ENCODE measurements at places on chromosomes 1 and 21.
A peak's percentile ranks its signal among the peaks of the same experiment; 100 is the strongest.

- DNase-seq, result no peak
Observed at GRCh38 chr1:160429702-160430535, 29.6 kb downstream of the VANGL2 start.

DNA sequence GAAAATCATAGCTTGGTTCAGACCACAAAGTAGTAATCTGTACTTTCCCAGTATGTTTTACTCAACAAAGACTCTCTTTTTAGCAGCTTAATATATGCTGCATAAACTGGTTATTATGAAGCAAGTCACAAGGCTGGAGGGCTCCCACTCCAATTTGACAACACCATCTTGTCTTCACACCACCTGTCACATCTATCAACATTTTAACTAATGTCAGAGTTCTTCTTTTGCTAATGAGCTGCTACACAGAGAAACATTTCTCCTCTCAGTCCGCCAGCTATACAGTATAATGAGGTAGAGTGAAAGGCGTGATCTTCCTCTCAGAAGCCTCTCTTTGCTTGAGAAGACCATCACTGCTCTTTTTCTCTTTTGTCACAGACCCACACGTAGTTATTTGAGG, 230.1 kb downstream of the BARHL2 start:
- no peak for DNase-seq

DNA sequence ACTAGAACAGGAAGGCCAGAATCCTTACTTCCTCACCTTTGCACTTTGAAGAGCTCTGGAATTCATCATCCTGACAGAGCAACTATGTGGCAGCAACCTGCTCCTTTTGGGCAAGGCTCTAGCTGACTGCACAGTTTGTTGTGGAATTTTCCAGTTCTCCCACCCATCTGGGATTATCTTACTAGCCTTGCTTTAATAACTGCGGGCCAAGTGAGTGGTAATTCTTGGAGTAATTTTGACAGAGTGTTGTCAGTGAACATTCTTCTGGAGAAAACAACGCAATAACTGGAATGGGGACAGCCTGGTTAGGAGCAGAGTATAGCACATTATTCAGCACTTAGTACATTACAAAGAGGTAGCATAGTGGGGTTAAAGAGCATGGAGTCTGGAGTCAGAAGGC, 75.3 kb downstream of the NTMT2 start:
- no peak for DNase-seq

- no peak for DNase-seq
Observed at GRCh38 chr1:194658090-194658439, 1471.7 kb upstream of the B3GALT2 start.

GRCh38 chr1:236800002-236800620, 5.0 kb downstream of the MTR start:
- no peak for DNase-seq

- DNase-seq, result no peak
Observed at GRCh38 chr1:183061194-183061593, 38.0 kb downstream of the LAMC1 start.

DNA sequence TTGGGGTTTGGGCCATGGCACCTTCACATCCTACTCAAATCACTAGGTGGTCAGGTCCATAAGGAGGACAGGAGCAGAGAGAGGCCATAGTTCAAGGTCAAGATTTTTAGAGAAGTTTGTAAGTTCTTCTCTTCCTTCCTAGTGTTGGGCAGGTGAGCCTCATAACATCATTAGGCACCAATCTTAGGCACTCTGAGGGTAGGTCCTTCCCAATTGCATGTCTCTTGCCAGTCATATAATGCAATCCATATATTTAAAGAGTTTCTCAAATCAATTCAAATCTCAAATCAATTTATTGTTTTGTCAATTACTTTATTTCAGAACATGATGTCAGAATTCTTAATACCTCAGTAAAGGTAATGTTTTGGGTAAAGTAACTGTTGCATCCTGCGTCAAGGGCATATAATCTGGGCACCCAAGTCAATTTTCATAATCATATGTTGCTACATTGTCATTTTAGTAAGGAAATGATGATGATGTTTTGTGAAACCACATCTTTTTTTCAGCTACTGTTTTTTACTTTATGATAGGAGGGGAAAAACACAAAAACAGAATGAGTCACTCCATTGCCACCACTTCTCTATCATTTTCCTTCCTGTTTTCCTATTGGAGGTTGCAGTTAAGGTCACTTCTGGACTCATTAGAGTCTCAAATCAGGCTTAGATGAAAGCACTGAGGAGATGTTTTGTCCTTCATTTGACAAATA, 122.7 kb downstream of the UCHL5 start:
- DNase-seq, result no peak

DNA sequence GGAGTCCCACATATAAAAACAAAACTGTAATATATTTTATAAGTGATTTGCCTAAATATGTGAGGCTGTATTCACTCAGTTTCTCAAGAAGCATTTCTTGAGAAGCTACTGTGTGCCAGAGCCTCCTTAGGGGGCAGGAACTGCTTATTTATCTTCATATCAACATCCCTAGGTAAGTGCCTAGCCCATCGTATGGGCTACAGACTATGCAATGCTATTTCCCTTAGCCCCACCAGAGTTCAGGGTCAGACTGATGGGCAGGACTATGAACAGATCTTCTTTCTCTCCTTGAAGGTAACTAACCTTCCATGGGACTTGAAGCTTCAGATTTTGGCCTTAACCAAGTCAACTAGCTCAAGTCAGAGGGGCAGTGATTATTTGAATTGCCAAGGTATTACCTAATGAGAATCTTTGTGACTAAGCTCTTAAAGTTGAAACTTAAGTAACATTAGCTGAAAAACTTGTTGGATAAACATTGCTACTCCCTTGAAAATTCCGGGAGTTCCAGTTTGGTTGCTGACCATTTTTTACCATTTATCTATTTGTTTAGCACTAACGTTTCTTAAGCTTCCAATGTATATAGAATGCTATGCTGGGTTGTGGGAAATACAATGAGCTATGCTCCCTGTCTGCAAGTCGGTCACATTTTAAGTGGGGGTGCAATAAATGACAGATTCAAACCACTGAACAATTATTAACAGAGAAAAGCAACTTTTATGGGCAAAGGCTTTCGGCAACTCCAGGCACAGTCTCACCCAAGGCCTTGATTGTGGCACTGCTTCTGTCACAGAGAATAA, 85.2 kb downstream of the GPR88 start:
- no peak for DNase-seq

- peak; percentile 3 for DNase-seq
Observed at GRCh38 chr1:19799230-19800075, at the start of gene TMCO4. TSS of gene TMCO4 (minus strand) at chr1:19799916. CDS start at chr1:19780758, 19,158 bp downstream.

GRCh38 chr1:22633697-22634463, 2.5 kb upstream of the C1QA start:
- DNase-seq, result no peak

GRCh38 chr1:189697113-189697512, 780.6 kb downstream of the BRINP3 start:
- DNase-seq, result no peak

DNA sequence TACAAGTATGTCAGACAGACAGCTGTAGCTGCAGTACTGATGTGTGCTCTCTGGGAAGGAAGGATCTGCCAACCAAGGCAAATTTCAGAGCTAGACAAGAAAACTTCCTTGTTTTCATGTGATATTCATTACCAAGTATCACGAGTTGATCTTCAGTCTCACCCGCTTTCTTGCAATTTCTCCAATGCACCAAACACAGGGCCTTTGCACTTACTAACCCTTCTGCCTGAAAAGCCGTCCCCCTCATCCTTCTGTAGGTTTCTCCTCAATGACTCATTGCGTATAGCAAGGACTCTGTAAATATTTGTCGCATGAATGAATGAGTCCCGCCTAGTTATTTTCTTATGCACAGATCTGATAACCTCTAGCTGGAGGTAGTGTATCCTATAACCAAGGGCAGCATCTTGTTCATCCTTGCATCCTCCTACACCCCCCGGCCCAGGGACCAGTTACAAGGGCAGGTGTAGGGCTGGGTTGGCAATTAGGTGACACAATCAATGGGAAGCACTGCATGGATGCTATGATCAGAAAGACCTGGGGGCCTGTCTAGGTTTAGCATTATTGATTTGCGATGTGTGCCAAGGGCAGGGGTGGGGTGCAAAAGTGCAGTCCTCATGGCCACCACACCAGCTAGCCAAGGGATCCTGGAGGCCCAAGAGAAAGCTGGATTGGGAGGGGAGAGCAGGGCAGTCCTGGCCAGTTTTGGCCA, 51.4 kb upstream of the GPR157 start:
- DNase-seq, result no peak

DNA sequence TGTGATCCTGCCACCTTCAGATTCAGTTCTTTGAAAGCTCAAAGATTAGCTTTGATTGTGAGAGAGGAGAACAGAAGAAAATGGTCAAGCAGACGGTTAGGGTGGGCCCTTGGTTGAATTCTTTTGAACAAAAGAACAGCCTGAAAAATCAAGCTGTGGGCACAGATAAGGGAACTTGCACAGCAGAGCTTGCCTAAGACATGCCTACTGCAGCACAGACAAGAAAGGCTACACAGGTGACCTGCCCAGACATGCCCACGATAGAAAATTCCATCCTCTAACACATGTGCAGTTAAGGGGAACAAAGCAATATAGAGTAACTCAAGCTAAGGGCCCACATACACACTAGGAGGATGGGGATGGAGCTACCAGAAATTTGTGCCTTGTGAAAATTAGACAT, 512.5 kb upstream of the LRRC7 start:
- DNase-seq, result no peak

DNA sequence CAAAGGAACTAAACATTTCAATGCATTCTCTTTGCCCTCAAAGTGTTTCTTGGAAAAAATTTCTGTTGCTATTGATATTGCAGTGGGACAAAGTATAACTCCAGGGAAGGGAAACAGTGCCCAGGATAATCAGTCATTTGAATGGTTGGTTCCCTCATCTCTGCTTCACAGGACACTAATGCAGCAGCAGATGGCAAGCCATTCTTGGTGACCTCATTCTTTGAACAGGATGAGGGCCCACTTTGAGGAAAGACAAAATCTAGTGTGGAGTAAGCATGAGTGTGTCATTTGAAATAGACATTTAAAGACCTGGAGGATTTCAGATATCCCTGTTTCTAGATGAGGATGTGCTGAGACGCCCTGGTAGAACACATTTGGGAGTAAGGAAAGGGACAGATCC, 32.3 kb downstream of the CHRM3 start:
- no peak for DNase-seq

GRCh38 chr1:160363951-160364735, 2.7 kb upstream of the NHLH1 start:
- DNase-seq, result no peak

DNA sequence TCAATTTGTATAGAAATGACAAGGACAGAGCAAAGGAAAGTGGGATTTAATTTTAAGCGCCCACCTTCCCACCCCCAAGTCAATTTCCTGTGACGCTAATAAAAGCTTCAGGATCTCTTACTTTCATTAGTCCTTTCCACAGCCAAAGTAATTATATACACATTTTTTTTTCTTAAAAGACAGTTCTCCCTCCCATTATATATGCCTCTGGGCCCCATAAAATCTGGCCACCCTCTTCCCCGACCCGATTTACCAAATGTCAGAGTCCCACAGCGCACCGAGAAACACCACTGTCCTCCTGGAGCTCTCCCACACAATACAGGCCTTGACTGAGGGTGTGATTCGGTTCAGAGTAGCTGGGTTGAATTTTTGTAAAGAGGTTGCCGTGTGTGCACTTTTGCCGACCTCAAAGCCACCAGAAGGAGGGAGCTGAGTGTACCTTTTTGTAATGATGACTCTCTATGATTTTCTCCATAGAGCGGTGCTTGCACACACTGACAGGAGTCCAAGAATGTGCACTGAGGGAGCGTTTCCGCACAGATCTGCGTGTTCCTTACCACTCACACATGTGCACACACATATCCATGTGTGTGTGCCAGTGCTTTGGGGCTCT, 26.2 kb upstream of the IL10 start:
- no peak for DNase-seq

GRCh38 chr21:45632160-45632559, 11.4 kb upstream of the PCBP3 start:
- DNase-seq, result no peak

- no peak for DNase-seq
Observed at GRCh38 chr1:193656841-193657240, 470.4 kb upstream of the B3GALT2 start.

DNA sequence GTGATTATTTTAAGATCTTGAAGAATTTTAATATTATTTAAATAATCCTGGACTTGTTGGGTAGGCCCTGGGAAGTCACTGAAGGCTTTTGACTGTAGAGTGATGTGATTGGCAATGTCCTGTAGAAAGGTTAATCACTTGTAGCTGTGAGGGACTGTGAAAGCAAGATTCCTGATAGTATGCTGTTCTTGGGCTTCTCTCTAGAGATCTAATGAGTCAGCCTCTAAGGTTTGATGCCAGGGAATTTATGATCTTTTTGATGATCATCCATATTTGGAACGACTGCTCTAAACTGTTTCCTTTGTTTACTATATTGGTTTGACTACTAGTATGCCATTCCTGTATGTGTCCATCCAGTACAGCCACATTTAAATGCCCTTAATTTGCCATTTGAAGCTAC, 56.5 kb downstream of the CAMSAP2 start:
- DNase-seq, result no peak

DNA sequence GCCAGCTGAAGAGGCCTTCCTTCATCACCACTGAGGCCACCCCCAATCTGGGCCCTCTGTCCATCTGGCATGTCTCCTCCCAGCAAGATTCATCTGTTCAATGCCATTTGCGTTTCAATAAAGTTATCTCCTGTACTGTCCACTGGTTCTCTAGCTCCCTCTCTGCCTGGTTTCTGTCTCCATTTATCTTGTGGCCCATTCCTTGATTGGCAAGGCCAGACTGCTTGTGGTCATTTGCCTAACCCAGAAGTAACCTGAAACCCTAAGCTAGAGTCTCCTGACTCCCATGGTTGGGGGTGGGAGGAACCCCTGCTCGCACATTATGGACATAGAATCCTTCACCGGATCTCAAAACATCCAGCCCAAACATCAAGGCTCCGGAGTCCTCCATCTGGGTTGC, 2.1 kb upstream of the IPO9 start:
- DNase-seq, result no peak

- no peak for DNase-seq
Observed at GRCh38 chr1:208807446-208808127, 563.4 kb upstream of the PLXNA2 start.

- no peak for DNase-seq
Observed at GRCh38 chr1:176838276-176838995, 326.1 kb downstream of the ASTN1 start.

GRCh38 chr21:28480470-28480869, 512.2 kb downstream of the LTN1 start:
- DNase-seq, result no peak

- DNase-seq, result no peak
Observed at GRCh38 chr1:108190686-108191416, 9.3 kb downstream of the SLC25A24 start.

GRCh38 chr1:157245823-157246222, 107.6 kb upstream of the ETV3 start:
- DNase-seq, result no peak

- no peak for DNase-seq
Observed at GRCh38 chr1:215606564-215607168, 39.6 kb downstream of the KCTD3 start.

Measured in stimulated activated CD8-positive, alpha-beta memory T cell treated with anti-CD3 and anti-CD28 coated beads, Interleukin-4, amount 100 ng/mL, for 1 hour (primary cell).